Stimulated activated CD4-positive, alpha-beta T cell treated with anti-CD3 and anti-CD28 coated beads, Interleukin-12 subunit alpha, Interleukin-12 subunit beta, amount 100 ng/mL, for 24 hours (primary cell): ENCODE measurements at places on chromosomes 6 and 20.

DNA sequence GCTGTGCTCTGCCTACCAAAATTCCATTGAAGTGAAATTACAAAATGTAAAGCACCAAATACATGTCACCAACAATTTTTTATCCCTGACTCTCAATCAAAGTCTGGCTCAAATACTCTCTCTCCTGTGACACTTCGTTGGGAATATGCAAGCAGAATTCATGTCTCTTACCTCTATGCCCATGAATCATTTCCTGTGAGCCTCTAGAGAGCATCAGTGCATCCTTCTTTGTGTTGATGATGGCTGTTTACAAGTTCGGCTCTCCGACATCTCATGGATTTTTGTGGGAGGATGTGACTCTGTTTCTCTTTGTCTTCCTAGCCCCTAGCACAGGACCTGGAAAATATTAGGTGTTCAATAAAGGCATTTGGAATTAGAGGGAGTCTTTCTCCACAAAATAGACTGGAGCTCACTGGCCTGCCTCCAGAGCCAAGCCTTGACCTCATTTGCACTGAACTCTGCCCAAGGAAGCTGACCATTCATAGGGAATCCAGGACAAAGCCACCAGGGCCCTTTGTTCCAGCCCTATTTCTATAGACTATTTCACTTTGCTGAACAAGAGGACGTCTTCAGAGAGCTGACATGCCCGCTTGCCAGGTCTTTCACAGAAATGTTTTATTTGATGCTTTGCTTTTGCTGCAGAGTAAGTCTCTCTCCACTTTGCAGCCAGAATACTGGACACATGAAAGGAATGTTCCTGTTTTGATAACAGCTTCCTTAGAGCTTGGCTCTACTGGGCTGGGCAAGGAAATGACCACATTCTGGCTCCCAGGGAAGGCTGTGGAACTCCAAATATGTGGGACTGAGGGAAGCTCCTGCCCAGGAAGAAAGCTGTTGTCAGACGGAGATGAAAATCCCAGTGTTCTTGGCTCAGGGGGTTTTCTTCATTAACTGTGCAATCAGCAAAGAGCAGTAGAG, 194.5 kb upstream of the CDYL start:
- DNase-seq: no peak

GRCh38 chr6:6793388-6794250, 205.1 kb downstream of the LY86 start:
- DNase-seq: no peak

DNA sequence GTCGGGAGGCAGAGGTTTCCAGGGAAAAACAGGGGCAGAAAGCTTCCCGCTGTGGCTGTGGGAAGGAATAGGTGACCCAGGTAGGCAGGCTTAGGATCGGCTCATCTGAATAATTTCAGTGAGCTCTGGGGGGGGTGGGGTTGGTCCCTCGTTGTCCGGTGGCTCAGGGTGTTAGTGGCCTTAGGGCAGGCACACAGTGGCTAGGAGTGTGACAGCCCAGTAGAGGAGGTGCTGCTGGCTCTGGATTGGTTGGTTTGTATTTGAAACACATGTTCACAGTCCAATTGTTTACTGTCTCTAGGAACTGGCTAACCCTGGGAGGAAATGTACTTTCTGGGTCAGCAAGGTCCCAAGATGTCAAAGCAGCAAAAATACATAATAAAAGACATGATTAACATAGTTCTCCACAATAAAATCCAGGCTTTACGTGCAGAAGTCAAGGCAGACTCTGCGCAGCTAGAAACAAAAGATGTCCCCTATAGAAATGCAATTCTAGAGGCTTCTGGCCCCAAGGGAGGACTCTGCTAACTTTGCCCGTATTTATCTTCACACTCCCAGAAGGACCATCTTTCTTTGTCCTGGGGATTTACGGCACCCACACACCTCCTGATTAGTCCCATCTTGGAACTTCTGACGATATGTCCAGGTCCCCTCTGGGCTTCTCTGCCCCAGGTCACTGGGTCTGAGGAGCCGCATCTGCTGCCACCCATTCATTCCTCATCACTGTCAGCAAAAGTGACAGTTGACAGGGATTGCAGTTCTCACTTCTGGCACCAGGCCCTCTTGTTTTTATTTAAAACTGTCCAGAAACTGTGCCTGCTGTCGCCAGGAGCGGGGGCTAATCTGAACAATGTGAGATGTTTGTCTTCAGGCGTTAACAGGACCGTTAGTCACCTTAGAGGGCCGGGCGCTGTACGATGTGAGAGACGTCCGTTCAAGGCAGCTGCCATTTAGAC, 18.7 kb downstream of the MOCS3 start:
- DNase-seq: no peak

DNA sequence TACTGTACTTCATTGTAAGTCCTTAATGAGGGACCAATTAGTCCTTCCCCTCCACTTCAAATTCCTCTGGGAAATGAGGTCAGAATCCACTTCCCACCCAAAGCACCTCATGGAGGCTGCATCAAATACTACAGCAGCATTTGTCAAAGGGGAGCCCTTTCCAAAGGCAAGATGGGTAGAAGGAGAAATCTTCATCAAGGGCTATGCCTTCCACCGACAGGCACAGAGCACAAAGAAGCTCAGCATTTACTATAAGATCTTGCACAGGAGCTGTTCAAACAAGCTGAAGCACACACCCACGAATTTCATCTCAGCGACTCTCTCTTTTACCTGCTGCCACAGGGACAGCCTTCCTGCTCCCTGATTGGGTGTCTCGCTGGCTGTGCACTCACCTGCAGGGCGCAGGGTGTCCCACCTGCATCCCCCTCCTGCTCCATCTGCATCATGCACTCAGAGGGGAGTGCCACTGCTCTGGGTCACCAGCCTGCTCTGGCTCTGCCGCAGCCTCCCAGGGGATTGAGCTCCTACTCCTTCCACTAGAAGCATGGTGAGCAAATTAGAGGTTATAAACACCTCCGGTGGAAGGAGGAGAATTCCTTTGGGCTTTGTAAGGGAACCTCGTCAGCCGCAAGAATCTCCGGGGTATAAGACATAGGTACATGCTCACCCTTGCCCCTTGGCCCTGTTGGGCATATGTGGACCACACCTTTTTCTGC, 164.5 kb downstream of the ATXN1 start:
- DNase-seq: no peak

DNA sequence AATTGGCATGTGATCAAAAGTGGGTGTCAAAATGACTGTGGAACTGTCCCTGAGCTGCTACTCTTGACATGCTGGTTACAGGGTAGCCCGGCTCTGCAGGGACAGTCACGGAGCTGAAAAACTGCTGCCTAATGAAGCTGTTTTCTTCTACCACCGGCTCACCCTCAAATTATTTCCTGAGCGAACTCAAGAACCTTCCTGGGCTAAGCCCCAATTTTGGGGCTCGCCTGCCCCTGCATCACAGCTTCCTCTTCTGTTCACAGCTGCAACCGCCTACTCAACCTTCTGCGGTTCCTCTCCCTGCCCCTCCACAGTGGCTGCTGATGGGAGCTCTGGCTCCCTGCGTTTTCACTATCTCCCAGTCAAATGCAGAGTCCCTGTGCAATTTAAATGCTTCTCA, 110.8 kb upstream of the MLN start:
- peak; percentile 12 for DNase-seq

DNA sequence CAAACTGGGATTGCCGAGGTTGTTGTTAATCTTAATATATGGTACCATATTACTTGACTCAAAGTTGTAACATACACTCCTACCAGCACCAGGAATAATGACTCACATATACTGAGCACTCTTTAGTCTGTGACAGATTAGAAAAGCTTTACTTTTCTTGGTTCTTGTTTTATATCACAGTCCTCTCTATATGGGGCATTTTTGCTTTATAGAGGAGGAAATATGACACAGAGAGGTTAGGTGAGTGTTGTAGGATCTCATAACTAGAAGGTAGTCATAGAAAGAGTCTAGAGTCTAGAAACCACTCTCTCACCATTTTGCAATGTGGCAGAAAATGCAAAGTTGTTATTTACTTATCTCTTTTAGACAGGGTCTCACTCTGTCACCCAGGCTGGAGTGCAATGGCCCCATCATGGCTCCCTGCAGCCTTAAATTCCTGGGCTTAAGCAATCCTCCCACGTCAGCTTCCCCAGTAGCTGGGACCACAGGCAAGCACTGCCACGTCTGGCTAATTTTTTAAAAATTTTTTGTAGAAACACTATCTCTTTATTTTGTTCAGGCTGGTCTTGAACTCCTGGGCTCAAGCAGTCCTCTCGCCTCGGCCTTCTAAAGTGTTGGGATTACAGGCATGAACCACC, 13.4 kb downstream of the TRIM38 start:
- no peak for DNase-seq

DNA sequence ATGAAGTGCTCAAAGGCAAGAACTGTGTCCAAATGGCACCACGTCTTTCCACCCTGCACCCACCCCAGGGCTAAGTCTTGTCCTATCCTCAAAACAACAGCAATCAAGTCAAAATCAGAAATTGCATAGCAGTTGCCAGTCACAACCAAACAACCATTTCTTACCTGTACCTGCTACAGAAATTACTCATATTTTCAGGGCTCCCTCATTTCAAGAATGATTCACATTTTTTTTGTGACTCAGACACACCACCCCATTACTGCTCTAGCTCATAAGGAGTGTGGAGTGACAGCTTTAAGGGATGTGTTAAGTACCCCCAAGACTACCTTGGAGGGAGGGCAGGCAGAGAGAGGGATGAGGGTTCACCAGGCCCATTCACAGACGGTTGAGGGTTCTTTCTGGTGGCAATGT, 111.7 kb downstream of the TRERF1 start:
- DNase-seq: peak; percentile 17
